NCI-H1048 (cell line): ENCODE measurements at places on chromosomes 4 and X.

DNA sequence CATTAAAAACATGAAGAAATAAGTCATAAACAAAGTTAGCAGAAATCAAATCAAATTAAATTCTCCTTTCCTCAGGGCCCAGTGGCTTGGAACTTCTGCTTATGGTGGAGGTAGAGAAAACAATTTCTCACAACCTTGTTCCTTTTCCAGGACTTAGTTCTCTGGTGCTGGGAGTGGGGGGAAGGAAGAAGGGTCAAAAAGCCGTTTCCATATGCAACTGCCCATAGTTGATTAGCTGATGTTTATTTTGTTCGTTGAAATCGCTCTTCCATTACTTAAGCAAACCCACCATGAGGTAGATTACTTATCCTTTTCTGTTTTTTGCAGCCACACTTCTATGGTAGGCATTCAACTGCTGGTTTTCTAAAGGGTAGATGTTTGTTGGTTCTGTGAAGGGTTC lies 94.2 kb downstream of the ARSJ start:
- no peak for DNase-seq

- DNase-seq = no peak
Observed at GRCh38 chr4:164846566-164846965, 30.4 kb upstream of the APELA start.

- no peak for DNase-seq
Observed at GRCh38 chr4:169047956-169048355, 37.9 kb upstream of the CBR4 start.

GRCh38 chrX:137428221-137428661 lies 137.7 kb upstream of the ZIC3 start:
- no peak for DNase-seq

DNA sequence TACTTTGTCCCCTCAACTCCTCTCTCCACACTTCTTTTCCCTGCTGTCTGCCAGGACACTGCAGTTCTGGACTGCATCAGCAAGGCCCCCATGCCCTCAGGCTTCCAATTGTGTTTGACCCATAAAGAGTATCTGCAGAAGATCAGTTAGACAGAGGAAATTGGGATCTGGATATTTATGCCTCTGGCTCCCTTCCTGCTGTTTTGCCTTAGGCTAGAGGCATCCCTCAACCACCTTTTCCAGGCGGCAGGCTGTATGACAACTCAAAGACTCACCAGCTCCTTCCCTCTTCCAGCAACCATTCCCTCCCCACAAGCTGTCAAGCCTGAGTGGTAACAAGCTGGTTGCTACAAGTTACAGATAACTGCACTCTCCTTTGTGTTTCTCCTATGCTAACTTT lies 66.4 kb upstream of the NDP start:
- DNase-seq = no peak

- no peak for DNase-seq
Observed at GRCh38 chrX:19443869-19444526, 71.3 kb downstream of the MAP3K15 start.

DNA sequence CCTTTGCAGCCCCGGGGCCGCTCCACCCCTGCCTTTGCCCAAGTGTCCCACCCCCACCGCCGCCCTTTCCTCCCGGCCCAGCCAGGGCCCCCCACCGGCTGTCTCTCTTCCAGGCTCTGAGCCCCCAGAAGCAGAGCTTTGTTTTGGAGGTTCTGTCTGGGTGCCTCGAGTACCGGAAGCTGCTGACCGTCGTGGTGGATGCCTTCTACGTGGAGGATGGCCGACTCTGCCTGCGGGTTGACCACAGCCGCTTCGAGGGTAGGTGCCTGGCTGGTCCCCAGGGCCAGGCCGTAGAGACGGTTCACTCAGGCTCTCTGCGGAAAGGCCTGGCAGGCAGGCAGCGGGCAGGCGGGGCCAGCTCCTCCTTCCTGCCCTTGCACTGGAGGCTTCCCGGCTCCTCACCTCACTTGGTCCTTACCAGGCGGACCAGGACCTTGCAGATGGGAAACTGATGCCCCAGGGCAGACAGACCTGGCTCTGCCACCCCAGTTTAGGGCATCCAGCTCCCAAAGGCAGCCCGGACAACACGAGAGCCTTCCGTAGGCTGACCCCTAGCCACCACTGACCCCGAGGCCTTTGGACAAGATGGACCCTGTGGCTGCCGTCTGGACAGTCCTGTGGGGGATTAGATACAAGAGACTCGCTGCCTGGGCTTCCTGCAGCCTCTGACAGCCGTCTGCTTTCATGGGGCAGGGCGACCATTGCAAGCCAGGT lies 18.2 kb downstream of the CFAP99 start:
- no peak for DNase-seq

DNA sequence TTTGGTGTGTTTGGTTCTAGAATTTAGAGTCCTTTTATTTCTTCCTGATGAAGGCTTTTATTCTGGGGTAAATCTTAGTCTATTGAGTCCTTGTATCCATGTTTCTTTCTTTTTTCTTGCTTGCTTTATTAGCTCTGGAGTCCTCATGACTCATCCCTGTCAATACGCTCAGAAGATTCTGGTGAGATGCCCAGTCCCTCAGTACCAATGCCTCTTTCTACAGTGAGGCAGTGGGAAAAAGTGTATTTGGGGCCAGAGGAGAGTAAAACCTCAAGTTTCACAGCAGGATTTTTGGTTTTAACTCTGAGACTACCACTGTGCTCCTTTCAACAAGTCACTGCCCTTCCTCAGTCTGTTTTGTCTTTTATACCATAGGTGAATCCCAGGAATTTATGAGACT lies 368.0 kb downstream of the GBA3 start:
- DNase-seq = no peak

- DNase-seq = no peak
Observed at GRCh38 chr4:13540446-13541175, 3.7 kb downstream of the NKX3-2 start.

GRCh38 chr4:169052594-169052945 lies 42.5 kb upstream of the CBR4 start:
- no peak for DNase-seq

DNA sequence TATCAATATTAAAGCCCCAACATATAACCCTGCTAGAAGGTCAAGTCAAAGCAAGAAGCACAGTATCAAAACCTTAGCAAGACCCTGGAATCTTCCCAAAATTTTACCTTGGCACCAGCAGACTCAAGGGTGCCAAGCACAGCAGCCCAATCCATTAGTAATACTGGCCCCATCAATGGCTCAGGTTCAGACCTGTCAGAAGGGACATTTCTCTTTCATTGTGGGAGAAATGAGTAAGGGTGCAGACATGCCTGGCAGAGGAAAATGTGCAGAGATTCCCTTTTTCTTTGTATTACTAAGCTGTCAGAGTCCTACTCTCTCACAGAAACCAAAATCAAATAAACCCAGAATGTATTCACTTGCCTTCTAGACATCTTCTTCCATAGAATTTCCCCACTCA lies 203.9 kb downstream of the EVC2 start:
- DNase-seq = no peak

DNA sequence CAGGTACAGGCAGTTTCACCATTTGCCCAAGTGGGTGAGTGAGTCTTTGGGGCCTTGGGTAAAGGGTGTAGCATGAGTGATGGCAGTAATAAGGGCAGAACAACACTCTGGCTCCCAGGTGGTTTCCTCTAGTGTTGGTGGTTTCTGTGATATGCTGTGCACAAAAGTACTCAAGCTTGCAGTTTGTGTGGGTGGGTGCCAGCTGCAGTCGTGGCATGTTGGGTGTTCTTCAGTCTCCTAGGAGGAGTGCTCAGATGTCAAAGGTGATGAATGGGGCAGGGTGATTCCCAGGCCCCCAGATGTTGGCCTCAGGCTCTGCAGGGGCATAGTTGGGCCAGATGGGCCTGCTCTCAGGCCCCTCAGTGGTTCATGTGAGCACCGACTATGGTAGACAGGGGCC lies 166.1 kb upstream of the KLF8 start:
- DNase-seq = no peak

DNA sequence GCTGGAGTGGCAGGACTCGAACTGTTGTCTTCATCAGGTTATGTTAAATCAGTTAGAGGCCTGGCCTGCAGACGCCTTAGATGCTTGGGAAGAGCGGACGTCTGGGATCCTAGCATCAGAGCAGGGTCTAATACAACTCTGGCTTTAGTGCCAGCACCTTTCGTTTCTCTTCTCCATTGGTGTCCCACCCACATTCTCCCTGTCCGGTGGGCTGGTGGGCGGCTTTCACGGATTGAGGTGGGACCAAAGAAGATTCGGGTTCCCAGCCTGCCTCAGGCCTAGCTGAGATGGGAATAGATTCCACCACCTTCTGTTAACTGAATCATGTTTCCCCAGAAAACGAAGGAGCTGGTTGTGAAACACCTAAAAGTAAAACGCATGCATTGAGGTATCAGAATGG lies 939 bp downstream of the PDK3 start:
- DNase-seq = no peak

GRCh38 chr4:75053352-75053751 lies 120.4 kb downstream of the PARM1 start:
- DNase-seq = no peak

- DNase-seq = no peak
Observed at GRCh38 chr4:30901461-30902451, 181.6 kb downstream of the PCDH7 start.

DNA sequence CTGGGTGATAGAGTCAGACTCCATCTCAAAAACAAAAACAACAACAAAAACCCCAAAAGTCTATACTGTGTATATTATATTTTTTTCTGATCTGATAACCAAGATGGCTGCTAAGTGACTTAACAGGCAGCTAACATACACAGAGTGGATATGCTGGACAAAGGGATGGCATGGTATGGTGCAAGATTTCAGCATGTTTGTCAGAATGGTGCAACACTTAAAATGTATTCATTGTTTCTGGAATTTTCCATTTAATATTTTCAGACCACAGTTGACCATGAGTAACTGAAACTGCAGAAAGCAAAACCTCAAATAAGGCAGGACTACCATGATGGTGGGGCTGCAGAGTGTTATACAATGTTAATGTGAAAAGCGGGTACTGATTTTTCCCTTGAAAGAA lies 6.1 kb upstream of the BOD1L1 start:
- DNase-seq = no peak

DNA sequence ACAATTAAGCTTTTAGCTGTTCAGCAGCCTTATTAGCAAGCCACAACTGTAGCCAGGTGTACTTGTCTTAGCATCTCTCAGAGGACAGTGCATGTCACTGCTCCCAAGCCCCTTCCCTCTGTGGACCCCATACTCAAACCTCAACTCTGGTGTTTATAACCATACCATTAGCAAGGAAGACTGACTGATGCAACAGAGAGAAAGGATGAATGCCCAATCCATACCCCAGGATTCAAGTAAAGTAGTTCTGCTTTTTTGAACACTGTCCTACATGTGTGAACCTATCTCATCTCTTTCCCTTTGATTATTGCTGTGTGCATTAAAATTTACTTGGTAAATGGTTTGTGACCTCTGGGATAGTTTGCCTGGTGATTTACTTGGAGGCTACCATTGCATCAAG lies 22.8 kb upstream of the CYBB start:
- DNase-seq = no peak

GRCh38 chr4:4613641-4614286 lies 71.9 kb upstream of the STX18 start:
- DNase-seq = no peak

GRCh38 chrX:136773648-136774047 lies 7.1 kb downstream of the ARHGEF6 start:
- DNase-seq = no peak

DNA sequence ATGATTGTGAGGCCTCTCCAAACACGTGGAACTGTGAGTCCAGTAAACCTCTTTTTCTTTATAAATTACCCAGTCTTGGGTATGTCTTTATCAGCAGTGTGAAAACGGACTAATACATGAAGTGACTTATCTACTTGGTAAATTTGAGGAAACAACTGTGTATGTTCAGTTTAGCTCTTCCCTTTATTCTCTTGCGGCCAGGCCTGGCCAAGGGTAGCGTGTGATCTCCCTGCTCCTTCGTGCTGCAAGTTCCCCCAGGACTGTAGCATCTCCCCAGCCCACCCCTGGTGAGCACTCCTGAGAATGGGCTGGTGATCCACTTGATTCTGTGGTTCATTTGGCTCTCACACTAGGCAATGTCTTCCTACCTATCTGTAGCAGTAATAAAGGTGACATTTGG lies 53.2 kb upstream of the CHRNA9 start:
- DNase-seq = no peak

GRCh38 chr4:3533423-3533820 lies 1.2 kb upstream of the LRPAP1 start:
- no peak for DNase-seq

GRCh38 chr4:70577220-70577927 lies 14.7 kb upstream of the AMBN start:
- DNase-seq = no peak

GRCh38 chr4:112120021-112120420 lies 25.2 kb upstream of the FAM241A start:
- DNase-seq = no peak

DNA sequence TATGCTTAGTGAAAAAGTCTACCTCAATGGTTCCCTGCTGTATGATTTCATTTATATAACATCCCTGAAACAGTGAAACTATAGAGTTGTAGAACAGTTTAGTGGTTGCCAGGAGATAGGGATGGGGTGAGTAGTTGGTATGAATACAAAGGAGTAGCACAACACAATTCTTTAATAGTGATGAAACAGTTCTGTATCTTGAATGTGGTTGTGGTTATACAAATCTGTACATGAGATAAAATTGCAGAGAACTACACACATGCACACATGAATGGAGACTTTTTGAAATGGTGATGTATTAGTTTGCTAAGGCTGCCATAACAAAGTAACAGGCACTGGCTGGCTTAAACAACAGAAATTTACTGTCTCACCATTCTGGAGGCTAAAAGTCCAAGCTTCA lies 677.1 kb downstream of the ADGRL3 start:
- no peak for DNase-seq

- no peak for DNase-seq
Observed at GRCh38 chr4:138034871-138035270, 207.3 kb downstream of the SLC7A11 start.

DNA sequence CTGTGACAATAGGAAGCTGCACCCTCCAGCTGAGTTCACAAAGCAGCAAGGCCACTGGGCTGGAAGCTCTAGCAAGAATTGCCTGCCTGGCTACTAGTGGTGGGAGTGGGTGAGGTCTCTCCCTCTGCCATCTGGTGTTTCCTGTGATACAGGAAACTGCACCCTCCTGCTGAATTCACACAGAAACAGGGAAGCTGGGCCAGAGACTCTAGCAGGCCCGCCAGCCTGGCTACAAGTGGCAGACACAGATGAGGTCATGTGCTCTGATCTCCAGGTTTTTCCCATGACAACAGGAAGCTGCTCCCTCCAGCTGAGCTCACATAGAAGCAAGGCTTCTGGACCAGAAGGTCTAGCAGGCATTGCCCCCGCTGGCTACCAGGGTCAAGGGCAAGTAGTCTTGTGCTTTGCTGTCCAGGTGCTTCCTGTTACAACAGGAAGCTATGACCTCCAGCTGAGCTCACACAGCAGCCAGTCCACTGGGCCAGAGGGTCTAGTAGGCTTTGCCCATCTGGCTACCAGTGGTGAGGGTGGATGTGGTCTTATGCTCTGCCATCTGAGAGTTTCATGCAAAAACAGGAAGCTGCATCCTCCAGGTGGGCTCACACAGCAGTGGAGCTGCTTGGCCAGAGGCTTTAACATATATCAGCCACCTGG lies 41.5 kb upstream of the ZXDA start:
- no peak for DNase-seq

DNA sequence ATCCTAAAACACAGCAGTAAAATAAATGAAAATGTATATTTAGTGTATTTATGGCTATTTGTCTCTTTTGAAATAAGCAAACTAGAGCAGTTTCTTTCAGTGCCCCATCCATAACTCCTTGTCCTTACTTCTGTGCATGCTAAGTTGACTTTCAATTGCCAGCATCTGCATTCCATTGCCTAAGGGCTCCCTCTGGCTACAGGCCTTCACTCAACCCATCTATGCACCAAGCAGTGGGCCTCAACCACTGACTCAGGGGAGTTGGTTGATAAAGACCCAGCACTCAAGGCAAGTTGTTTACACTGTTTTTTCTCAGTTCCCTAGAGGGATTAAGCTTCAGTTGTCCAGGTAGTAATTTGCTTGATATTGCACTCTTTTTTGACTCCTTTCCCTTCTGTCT lies 265.7 kb downstream of the IQCM start:
- no peak for DNase-seq
